CD8-positive, alpha-beta T cell (primary cell): ENCODE measurements at places on chromosomes 16 and 17.

- DNase-seq, result no peak
These were observed 14.0 kb upstream of the COTL1 start for GRCh38 chr16:84631886-84632285.

GRCh38 chr16:69089091-69089910, 16.2 kb upstream of the HAS3 start:
- peak; percentile 16 for DNase-seq

GRCh38 chr17:2388020-2388682, 12.7 kb downstream of the MNT start:
- DNase-seq, result no peak

DNA sequence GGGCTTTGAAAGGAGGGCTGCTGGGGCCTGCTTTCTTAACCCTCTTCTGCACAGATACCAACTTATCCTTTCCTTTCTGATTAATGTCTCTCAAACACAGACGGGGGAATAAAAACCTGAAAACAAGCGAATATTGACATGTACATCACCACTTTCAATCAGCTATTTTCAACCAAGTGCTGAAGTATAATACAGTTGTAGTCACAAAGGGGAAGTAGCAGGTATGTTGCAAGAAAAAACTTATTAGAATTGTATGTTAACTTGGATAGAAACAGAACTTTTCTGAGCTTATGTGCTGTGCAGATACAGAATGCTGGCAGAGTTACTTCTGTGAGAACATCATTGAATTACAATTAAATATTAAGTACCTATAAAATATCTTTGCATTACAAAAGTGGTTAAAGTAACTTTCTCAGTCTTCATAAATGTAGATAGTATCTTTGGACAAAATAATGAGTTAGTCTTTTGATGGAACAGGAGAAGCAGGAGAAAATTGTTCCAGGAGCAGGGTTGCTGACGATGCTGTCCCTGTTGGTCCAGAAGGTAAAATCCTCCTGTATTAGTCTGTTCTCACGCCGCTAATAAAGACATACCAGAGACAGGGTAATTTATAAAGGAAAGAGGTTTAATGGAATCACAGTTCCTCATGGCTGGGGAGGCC, 59.5 kb downstream of the RPTOR start:
- no peak for DNase-seq

DNA sequence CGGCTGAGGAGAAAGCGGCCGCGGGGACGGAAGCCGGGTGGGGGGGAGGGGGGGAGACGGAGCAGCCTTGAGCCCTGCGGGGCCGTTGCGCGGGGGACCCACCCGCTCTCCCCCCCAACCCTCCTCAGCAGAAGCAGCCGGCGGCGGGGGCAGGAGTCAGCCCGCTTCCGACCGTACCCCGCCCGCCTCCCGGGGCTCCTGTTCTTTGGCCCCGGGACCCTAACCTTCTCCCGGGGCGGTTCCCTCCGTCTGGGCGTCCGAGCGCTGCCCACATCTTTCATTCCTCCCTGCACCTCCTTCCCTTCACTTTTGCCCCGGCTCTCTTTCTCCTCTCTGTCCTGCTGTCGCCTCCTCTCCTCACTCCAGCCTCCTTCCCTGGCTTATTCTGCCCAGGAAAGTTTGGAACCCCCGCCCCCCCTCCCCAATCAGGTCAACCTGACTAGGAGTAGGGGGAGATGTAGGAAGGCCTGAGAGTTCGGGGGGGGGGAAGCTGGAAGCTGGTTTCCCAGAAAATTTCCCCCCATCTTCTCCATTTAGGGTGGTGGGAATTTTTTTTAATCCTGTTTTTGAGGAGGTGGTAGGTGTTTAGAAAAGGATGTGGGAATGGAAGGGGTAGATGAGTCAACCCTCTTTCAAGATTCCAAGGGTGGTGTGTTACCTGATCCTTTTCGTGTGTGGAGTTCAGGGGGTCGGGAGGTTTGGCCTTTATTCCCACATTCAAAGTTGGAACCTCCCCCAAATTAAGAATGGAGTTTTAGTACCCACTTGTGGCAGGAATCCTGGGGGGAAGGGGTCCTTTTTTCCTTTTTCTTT, 427 bp upstream of the NLK start:
- no peak for DNase-seq
